NCI-H2081 treated with DMSO at 0.1 percent for 48 hours (cell line): ENCODE measurements at places on chromosomes 12 and 14.

DNA sequence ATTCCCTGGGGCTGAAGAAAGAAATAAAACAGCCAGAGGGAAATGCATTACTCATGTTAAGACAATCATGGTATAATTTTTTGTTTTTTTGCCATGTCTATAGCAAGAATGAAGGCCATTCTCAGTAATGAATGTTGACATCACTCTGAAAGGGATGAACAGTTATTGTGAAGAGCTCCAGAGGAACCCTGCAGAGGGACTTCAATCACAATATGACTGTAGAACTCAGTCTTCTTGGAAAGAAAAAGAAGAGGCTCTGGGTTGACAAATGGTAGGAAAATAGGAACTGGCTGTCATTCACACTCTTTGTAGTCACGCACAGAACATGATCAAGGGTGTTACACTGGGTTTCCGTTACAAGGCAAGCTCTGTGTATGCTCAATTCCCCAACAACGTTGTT lies 73.8 kb upstream of the DACT1 start:
- no peak for DNase-seq

DNA sequence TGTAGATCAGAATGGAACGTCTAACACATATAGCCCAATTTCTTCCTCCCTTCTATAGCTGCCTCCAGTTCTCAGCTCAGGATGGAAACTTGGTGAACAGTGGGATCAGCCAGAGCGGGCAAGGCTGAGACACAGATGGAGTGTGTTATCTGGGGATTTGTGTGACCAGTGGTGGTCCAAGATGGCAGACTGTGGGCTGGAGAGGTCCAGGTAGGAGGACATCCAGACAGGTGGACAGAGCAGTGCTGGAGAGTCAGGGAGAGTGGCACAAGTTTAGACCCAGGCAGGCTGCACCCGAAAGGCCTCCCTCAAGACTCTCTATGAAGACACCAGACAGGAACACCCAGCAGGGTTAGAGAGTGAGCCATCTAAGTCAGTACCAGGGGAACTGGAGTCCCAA lies 116.1 kb upstream of the CPSF6 start:
- no peak for DNase-seq

GRCh38 chr12:118282767-118283166 lies 89.9 kb downstream of the TAOK3 start:
- no peak for DNase-seq

- no peak for DNase-seq
Observed at GRCh38 chr12:102939670-102940222, 17.7 kb upstream of the ASCL1 start.

GRCh38 chr12:88179436-88180014 lies 37.4 kb downstream of the TMTC3 start:
- no peak for DNase-seq

- DNase-seq, result no peak
Observed at GRCh38 chr14:81324011-81324410, 76.1 kb downstream of the STON2 start.

DNA sequence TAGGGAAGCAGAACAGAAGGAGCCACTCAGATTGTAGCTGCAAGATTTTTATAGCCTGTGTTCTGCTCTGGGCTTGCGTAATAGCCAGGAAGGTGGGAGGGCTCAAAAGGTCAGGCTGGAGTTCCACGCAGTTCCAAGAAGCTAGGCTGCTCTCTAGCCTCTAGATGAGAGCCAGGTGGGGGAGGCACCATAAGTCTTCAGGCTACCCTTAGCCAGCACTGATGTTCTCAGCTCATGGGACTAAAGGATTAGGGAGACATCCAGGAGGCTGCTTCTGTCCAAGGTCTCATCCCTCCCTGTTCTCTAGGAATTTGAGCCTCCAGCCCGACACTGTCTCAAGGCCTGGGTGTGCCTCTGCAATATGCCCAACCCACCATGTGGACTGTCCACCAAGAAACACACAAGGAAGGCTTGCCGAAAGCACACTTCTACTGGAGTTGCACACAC lies 1.7 kb downstream of the LMBR1L start:
- no peak for DNase-seq

DNA sequence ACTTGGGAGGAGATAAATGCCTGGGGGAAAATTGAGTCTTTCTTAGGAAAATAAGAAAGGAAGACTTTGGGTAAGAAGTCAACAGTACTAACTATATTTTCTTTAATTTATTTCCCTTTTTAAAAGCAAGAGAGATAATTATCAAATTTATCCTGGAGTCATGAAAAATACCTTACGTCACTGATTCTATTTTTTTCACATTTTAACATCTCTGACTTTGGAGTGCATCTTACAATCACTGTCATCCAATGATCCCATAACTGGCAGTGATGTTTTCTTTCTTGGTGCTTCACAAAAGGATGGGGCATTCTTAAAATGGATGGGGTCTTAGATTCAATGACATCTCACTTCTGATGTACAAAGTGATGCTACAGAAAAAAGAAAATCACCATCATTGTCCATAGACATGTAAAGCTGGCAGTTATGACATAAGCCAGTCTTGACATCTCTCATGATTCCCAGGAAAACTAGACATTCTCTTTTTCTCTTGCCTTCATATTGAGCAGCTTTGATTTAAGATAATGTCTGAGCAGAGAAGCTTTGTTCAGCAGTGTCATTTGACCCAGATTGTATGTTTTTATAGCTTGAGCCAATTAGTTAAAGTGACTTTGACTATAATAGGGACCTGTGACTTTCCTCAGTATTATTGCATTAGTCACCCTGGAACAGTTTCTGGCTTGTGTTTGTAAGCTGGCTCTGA lies 236.2 kb downstream of the EGLN3 start:
- DNase-seq, result no peak

DNA sequence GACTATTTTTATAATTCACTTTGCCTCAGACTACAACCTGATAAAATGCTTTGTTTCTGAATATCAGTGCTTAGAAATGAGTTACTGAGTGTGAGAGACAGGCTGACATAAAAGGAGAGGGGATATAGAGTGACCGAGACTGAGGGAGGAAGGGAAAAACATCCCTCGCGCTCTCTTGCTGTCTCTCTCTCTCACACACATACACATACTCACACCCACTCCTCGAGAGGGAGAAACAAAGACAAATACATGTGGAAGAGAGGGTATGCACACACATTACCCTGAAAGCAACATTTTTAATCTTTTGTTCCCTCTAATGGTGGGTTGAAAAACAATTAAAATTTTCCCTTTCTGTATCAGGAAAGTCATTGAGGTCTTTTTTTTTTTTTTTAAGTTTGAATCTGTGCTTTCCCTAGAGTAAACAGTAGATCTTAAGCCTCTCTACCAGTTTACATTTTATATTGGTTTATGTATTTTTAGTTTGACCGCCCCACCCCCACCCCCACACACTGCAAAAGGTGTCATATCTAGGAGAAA lies 45.3 kb downstream of the FRS2 start:
- DNase-seq, result no peak

DNA sequence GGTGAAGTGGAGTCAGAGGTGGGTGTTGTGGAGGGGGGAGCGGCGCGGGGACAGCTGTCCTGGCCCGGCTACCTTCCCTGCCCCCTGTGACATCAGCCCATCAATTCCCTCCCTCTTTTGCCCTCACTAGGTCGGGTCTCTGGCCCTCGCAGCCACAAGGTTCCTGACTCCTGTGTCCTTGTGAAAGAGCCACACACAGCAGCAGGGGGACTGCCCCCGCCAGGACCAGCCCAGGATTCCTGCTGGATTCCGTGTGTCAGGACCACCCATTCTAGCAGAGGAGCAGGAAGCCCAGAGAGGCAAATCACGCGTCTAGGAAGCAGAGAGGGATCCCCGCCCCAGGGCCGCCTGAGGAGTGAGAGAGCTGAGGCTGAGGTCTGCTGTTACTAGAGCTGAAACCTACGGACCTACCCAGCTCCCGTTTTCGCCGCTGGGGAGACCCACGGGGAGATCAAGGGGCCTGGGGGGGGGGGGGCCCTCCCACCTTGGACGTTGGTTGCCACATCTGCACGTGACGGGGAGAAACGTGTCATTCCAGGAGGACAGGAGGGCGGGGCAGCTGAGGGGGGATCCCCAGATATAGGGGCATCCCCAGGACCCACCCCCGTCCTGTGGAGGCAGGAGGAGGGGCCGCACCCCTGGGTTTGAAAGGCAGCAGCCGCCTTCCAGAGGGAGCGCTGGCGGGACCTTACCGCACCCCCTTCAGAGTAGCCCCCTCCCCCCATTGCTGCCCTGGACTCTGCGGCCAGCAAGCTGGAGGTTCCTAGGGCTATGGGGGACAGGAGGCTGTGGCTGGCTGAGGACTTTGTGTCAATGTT lies 12.5 kb upstream of the INF2 start:
- DNase-seq, result no peak

GRCh38 chr12:113463746-113464451 lies 7.8 kb downstream of the LHX5 start:
- no peak for DNase-seq

DNA sequence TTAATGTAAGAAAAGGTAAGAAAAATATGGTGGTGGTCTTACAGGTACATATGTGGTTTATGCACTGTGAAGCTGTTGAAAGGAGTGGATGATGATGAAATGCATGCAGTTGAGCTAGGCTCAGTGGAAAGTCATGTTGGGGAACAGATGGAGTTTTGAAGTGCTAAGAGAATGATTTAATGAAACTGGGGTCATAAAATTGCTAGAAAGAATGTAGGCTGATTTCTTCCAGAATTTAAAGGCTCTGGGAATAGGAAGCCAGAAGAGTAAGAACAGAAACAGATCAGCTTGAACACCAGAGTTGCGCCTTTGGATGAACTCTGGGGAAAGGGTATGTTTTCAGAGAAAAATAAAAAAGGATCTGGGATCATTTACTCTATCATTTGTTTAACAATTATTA lies 146.5 kb downstream of the MON2 start:
- DNase-seq, result no peak

DNA sequence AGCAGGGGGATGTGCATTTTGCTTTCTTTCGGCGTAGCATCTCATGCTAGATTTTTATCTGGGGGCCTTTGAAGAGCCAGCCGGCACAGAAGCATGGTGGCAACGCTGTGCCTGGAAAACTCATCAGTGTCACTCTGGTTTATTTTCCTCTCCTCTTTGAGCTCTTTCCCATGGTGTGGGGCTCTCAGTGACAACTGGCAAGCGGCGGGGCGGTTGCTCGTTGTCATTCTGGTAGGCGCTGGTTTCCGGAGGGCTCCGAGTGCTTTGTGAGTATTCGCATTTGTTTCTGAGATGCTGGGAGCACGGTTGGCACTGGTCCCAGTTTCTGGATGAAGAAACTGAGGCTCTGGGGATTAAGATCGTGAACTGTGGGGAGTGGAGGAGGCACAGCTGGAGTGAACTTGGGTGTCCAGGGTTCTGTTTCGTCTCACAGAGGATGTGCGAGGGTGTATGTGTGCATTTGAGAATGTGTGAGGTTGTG lies 23.3 kb downstream of the TPCN1 start:
- no peak for DNase-seq

DNA sequence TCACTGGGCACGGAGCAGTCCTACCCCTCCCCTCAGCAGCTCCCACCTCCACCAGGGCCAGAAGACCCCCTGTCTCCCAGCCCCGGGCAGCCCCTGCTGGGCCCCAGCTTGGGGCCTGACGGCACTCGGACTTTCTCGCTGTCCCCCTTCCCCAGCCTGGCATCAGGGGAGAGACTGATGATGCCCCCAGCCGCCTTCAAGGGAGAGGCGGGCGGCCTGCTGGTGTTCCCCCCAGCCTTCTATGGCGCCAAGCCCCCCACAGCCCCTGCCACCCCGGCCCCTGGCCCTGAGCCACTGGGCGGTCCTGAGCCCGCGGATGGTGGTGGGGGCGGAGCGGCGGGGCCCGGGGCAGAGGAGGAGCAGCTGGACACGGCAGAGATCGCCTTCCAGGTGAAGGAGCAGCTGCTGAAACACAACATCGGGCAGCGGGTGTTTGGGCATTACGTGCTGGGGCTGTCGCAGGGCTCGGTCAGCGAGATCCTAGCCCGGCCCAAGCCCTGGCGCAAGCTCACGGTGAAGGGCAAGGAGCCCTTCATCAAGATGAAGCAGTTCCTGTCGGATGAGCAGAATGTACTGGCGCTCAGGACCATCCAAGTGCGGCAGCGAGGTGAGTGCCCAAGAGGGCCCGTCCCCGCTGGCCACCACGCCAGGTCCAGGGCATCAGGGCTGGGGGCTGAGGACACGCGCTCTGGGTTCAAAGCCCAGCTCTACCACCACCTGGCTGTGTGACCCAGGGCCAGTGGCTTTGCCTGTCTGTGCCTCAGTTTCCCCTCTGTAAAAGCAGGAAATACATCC lies 58.6 kb downstream of the PHETA1 start:
- DNase-seq, result no peak

GRCh38 chr14:26597589-26598080 lies at the start of gene NOVA1:
Gene NOVA1 (minus strand): TSS chr14:26598033. CDS start chr14:26597436, 597 bp downstream.
- no peak for DNase-seq

- DNase-seq, result no peak
Observed at GRCh38 chr12:11686120-11686519, 36.6 kb downstream of the ETV6 start.

GRCh38 chr12:65958456-65958855 lies 134.2 kb downstream of the HMGA2 start:
- DNase-seq, result no peak

DNA sequence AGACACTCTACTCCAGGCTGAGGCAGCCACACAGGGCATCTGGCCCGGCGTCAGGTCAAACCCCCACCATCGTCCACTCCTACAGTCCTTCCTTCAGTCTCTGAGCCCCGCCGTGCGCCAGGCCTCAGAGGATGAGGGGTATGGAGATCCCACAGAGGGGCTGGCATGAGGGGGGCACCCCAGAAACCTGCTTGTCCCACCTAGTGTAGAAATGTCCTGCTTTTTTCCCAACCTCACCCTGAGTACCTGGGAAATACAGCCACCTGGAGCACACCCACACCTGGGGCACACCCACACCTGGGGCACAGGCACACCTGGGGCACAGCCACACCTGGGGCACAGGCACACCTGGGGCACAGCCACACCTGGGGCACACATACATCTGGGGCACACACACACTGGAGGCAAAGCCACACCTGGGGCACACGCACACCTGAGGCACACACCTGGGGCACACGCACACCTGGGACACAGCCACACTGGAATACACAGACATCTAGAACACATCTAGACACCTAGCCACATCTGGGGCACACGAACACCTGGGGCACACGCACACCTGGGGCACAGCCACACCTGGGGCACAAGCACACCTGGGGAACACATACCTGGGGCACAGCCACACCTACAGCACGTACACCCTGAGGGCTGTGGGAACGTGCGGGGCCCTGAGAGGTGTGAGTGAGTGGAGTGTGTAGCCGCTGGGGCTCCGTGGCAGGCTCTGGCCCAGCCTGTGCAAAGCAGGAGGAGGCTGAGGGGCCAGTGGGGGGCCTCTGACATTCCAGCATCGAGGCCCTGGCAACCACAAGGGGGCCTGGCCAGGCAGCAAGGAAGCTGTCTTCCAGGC lies 18.4 kb downstream of the AKT1 start:
- no peak for DNase-seq

DNA sequence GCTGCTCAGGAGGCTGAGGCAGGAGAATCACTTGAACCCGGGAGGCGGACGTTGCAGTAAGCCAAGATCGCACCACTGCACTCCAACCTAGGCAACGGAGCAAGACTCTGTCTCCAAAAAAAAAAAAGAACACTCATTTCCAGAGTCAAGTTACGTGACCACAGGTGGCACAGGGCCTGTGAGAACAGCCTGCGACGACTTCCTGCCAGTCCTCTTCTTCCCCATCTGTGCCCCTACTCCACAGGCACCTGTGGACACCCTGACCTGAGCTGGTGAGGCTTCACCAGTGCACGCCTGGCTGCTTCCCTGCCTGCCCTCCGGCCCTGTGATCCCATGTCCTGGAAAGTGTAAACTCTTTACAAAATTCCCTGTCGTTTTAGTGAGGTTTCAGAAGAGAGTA lies 77.7 kb downstream of the PPP2R5C start:
- no peak for DNase-seq

- DNase-seq, result no peak
Observed at GRCh38 chr14:90442388-90442787, 45.6 kb downstream of the CALM1 start.
